ENCODE measurements at places on chromosomes 1 and 21. TPM values are rescaled to one million over a fixed set of nuclear protein-coding genes. Genes with fewer than 3 reads are reported as not detected.

Gene SLC25A34
- 0.44 TPM for total RNA-seq

Gene HNRNPCL1
- total RNA-seq, result not detected

Gene NTMT2
- not detected for total RNA-seq

Gene PLD5
- not detected for total RNA-seq

Gene PTCH2
- total RNA-seq, result 0.06 TPM

Gene ACTN2
- not detected for total RNA-seq

Gene HES3
- not detected for total RNA-seq

Gene JAM2
- 3.9 TPM for total RNA-seq

Gene IFI44
- total RNA-seq, result 13.9 TPM

Gene KRTAP13-2
- not detected for total RNA-seq

Gene S100A7
- total RNA-seq, result not detected

Gene TRPM2
- 0.76 TPM for total RNA-seq

Gene RAP1GAP
- under 0.01 TPM for total RNA-seq

Gene RHOU
- total RNA-seq, result 0.97 TPM

Gene RNF186
- total RNA-seq, result not detected

Gene OR2M3
- not detected for total RNA-seq

Gene CR1L
- not detected for total RNA-seq

Gene EGLN1
- total RNA-seq, result 138 TPM

Gene STUM
- total RNA-seq, result 0.57 TPM

Gene TMEM54
- 10.0 TPM for total RNA-seq

Gene AGT
- not detected for total RNA-seq

Gene GNG4
- 0.16 TPM for total RNA-seq

Gene PCP4
- not detected for total RNA-seq

Gene PADI1
- under 0.01 TPM for total RNA-seq

Gene VPS26C
- total RNA-seq, result 83.1 TPM

Gene EDN2
- total RNA-seq, result not detected

Gene RSPH1
- total RNA-seq, result not detected

Gene TRNP1
- 5.2 TPM for total RNA-seq

Gene ZNF683
- not detected for total RNA-seq

Gene TRIM62
- total RNA-seq, result 0.97 TPM

Gene CFAP74
- total RNA-seq, result not detected

Gene ELOVL1
- total RNA-seq, result 67.8 TPM

Gene GSTM5
- total RNA-seq, result not detected

Gene ESRRG
- total RNA-seq, result not detected

Gene ADORA1
- not detected for total RNA-seq

Gene TTC34
- under 0.01 TPM for total RNA-seq

Gene KIF14
- total RNA-seq, result 7.9 TPM

Gene C1orf74
- 1.9 TPM for total RNA-seq

Gene BRWD1
- total RNA-seq, result 81.9 TPM

Gene SSX2IP
- 1.6 TPM for total RNA-seq

Gene RPTN
- not detected for total RNA-seq

Gene ANGPTL3
- not detected for total RNA-seq

Gene BGLAP
- not detected for total RNA-seq

Gene CHRNB2
- total RNA-seq, result not detected

Gene CITED4
- 3.0 TPM for total RNA-seq

Gene VANGL1
- total RNA-seq, result 25.2 TPM

Gene OR2G6
- total RNA-seq, result not detected

Gene ADARB1
- 48.8 TPM for total RNA-seq

Gene CEP104
- 35.9 TPM for total RNA-seq
